Pancreas (tissue), 10 donors: ENCODE measurements at places on chromosomes 5 and 9.

DNA sequence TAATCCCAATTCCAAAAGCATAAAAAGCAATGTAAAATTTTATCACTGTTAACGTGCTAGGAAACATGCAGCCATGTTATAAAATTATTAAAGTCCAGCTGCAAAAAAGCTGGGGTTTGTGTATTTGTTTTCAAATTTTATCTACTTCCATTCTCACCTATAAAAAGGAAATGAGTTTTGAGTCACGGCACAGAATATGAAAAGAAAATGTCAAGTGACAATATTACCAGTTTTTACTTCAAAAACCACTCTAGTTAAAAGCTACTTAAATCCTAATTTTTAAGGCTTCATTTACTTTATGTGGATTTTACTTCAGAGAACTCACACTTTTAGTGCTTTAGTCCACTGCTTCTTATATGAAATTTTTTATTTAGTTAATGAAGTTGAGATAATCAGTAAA lies 72.7 kb upstream of the IFNE start:
- no peak for DNase-seq

DNA sequence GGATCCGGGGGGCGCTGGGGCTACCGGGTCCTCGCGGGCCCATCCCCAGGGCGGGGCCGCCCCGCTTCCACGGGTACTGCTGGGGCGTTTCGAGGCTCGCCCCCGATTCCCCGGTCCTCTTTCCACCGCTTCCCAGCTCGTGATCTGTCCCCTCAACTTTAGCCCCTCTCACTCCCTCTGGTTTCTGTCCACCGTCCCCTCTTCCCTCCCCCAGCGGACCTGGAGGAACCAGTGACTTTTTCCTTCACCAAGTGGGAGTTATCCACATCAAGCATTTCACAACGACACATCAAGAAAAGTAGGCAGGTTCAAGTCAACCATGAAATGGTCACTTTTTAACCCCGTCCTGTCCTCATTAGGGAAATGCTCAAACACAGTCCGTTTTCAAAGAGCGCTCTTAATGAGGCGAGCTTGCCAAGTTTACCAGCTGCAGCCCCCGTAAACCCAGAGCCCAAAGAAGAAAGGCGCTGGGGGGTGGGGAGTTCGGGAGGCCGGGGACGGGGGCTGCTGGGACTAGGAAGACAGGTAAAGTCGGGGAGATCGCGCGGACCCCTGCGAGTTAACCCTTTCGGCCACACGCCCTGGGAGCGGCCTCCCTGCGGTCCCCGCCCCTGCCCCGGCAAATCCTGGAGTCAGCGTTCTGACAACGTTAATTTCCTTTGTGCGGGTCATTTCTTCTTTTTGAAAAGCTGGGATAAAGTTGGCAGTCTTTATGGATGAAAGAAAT lies 2.1 kb upstream of the NFIB start:
- DNase-seq: peak; percentile 40

- no peak for DNase-seq
These were observed 101.8 kb upstream of the TAF11L2 start for GRCh38 chr5:17396247-17396646.

GRCh38 chr5:137287569-137287968 lies 211.6 kb downstream of the SPOCK1 start:
- DNase-seq: no peak

- DNase-seq: peak; percentile 40
These were observed 90.4 kb downstream of the ZNF608 start for GRCh38 chr5:124655921-124656511.

DNA sequence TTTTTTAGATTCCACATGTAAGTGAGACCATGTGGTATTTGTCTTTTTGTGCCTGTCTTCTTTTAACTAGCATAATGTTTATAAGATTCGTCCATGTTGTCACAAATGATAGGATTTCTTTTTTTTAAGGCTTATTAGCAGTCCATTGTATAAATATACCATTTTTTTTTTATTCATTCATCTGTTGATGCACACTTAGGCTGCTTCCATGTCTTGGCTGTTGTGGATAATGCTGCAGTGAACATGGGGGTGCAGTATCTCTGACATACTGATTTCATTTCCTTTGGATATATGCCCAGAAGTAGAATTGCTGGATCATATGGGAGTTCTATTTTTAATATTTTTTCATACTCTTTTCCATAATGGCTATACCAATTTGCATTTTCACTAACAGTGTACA lies 48.7 kb downstream of the KIAA1958 start:
- no peak for DNase-seq

GRCh38 chr9:94826044-94826443 lies 99.5 kb downstream of the AOPEP start:
- DNase-seq: no peak

DNA sequence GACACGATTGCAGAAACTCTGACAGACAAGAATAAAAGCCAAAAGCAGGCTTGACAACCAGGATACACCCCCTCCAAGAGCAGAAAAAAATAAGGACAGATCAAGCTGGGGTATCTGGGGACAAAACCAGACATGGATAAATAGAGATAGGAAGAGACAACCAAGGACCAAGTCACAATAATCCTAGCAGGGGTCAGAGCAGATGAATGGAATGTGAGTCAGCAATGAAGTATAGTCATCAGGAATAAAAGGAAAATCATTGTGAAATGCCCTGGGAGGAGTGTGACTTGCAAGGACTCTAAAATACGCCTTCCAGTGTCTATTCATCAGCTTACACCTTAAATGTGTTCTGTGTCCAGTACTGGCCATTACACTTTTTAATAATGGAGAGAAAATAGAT lies 206.8 kb downstream of the CAAP1 start:
- no peak for DNase-seq

DNA sequence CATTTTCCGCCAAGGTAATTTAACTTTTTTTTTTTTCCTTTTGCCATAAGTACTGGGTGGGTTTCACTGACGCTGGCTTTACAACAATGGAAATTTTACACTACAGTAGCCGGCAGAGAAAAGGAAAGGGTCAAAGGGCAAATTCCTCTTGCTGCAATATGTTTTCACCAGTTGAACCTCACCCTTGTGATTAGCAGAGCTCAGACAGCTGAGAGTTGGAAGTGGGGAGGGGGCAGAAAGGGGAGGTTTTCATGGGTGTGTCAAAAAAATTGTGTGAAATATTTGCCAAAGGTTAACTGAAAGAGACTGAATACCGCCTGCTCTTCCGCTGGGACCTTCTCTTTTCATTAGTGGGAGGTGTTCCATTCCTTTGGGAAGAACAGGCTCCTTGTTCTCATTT lies 296.9 kb downstream of the ADAMTS6 start:
- DNase-seq: no peak
